ENCODE measurements at places on chromosomes 6 and 20. TPM values are rescaled to one million over a fixed set of nuclear protein-coding genes. Genes with fewer than 3 reads are reported as not detected.
A peak's percentile ranks its signal among the peaks of the same experiment; 100 is the strongest.

Gene ADGRF5
- total RNA-seq: 339 TPM

Gene SPATA25
- total RNA-seq: 3.8 TPM

DNA sequence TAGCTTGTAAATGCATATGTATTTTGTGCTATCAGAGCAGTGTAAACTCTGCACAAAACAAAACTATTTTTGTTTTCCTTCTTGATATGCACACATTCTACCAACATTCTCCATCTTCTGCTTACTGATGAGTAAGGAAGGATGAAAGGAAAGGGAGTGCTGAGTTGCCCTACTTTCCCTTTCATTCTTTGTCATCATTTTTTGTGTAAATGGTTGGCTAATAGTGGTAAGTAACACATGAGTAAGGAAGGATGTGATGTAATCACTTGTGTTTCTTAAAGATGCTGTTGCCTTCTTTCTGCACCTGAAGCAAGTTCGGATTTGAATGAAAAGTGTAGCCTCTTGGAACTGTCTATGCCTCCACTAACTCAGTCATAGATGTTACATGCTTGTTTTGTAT lies 4.6 kb upstream of the REV3L start:
- no peak overlapping the region for H3K27ac ChIP-seq
- DNase-seq: no peak
- H3K4me1 ChIP-seq: peaks cover 2% of the 10 kb centered on the region
- no peaks in the 10 kb centered on the region for H3K27me3 ChIP-seq
- no peak overlapping the region for H3K4me3 ChIP-seq
- H3K36me3 ChIP-seq: peaks cover 2% of the 10 kb centered on the region

DNA sequence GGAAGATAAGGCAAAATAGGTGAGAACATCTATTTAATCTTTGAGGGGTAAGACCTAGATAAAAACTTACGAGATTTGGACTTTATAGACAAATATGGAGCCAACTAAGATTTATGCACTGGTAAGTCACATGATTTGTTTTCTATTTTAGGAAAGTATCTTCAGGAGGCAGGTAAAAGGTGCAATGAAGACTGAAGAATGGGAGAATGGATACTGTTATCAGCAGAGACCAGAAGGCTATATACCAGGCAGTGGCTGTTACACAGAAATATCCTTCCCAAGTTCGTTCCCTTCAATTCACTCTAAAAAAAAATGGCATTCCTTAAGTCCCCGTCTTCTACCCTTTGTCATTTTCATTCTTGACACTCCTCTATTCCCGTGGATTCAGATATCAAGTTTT lies 123.8 kb downstream of the MYB start:
- no peaks in the 10 kb centered on the region for H3K27me3 ChIP-seq
- no peak for DNase-seq
- H3K36me3 ChIP-seq: no peaks in the 10 kb centered on the region
- no peak overlapping the region for H3K27ac ChIP-seq
- no peak overlapping the region for H3K4me3 ChIP-seq
- no peaks in the 10 kb centered on the region for H3K4me1 ChIP-seq

Gene RAB44
- total RNA-seq: 1.5 TPM

GRCh38 chr6:128667339-128667858 lies 147.0 kb upstream of the PTPRK start:
- no peaks in the 10 kb centered on the region for H3K36me3 ChIP-seq
- DNase-seq: no peak
- no peaks in the 10 kb centered on the region for H3K27me3 ChIP-seq

GRCh38 chr6:168619560-168620314 lies 178.8 kb downstream of the SMOC2 start:
- no peak overlapping the region for H3K4me3 ChIP-seq
- no peaks in the 10 kb centered on the region for H3K27me3 ChIP-seq
- H3K36me3 ChIP-seq: no peaks in the 10 kb centered on the region
- no peaks in the 10 kb centered on the region for H3K4me1 ChIP-seq

DNA sequence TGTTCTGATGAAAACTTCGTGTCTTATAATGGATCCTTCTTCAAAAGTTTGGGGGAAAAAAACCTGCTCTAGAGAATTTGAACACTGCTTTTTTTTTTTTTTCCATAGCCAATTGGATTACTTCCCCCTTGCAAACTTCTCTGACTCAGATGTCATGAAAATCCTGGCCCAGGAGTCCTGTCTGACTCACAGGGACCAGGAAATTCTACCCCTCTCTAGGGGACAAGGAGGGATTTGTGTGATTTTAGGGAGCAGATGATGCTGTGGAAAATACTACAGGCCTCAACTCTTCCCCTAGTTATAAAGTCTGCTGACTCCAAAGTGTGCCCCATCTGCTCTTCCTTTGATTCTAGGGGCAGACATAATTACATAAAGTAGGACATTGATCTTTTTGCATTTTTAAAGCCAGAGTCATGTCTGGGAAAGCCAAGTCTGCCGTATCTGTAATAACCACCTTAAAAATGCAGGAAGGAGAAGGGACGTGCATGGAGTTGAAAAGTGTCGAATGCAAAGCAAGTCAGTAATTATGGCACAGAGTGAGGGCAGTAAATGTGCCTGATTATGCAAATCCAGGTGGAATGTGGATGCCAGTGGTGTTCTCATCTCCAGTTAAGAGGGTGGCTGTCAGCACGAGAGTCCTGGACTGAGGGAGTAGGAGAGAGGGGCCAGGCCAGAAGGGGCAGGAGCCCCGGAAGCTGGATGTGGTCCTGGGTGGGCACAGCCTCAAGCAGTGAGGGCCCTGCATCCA lies 144.3 kb upstream of the SULF2 start:
- H3K36me3 ChIP-seq: no peaks in the 10 kb centered on the region
- H3K4me1 ChIP-seq: no peaks in the 10 kb centered on the region
- no peak overlapping the region for H3K27ac ChIP-seq
- H3K27me3 ChIP-seq: no peaks in the 10 kb centered on the region
- DNase-seq: no peak

GRCh38 chr6:1329708-1330107 lies 17.8 kb downstream of the FOXQ1 start:
- no peaks in the 10 kb centered on the region for H3K27me3 ChIP-seq
- H3K4me3 ChIP-seq: no peak overlapping the region
- H3K27ac ChIP-seq: no peak overlapping the region
- peaks cover 23% of the 10 kb centered on the region for H3K4me1 ChIP-seq
- no peaks in the 10 kb centered on the region for H3K36me3 ChIP-seq
- DNase-seq: no peak

DNA sequence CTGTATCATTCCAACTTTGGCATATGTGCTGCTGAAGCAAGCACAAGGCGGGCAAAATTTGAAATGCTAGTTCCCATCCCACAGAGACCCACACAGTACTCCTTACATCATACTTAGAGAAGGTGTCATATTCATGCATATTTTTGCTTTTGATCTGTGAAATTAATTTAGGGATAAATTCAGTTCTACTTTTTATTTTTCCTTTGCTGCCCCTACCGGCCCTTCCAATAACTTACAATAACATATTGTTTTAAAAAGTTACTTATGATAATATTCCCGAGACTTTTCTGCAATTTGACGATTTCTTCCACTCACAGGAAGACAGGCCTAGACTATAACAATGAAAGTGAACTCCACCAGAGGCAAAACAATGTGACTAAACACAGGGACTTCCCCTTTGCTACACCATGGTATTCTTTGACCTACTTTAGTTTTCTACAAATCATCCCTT lies 35.0 kb downstream of the SESN1 start:
- no peaks in the 10 kb centered on the region for H3K36me3 ChIP-seq
- H3K27me3 ChIP-seq: no peaks in the 10 kb centered on the region
- peaks cover 6% of the 10 kb centered on the region for H3K4me1 ChIP-seq
- no peak overlapping the region for H3K4me3 ChIP-seq
- H3K27ac ChIP-seq: peak overlapping the region; percentile 66
